ENCODE measurements at places on chromosomes 7 and 10.

DNA sequence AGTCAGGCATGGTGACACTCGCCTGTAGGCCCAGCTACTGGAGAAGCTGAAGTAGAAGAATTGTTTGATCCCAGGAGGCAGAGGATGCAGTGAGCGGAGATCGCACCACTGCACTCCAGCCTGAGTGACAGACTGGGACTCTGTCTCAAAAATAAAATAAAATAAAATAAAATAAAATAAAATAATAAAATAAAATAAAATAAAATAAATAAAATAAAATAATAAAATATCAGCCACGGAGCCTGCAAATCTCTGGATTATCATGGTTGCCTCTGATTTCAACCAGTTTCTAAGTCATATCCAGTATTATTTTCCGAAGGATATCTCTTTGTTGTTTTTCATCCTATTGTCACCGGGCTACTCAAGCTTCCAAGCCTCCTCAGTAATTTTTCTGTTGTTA lies 51.7 kb upstream of the FZD8 start:
- no peak for DNase-seq

GRCh38 chr10:30284865-30285594 lies 64.0 kb downstream of the MTPAP start:
- DNase-seq = no peak

- no peak for DNase-seq
Measured at GRCh38 chr10:34121781-34122622, 693.1 kb downstream of the PARD3 start.

DNA sequence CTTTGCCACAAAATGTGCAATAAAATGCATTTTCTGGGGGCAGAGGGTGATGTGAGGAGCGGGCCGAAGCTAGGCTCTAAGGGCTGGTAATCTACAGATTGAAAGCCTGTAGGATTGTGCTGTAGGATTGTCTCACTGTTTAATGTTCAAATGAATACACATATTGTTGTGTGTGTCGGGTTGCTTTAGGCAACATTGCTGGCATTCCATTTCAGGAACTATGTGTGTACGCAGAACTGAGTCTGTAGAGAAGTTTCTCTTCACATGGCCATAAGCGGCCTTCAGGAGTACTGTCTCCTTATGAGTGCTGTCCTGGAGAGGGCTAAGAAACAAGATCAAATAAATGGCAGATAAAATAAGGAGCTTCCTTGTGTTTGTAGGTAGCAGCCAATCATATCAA lies 540.2 kb downstream of the GATA3 start:
- DNase-seq = no peak

DNA sequence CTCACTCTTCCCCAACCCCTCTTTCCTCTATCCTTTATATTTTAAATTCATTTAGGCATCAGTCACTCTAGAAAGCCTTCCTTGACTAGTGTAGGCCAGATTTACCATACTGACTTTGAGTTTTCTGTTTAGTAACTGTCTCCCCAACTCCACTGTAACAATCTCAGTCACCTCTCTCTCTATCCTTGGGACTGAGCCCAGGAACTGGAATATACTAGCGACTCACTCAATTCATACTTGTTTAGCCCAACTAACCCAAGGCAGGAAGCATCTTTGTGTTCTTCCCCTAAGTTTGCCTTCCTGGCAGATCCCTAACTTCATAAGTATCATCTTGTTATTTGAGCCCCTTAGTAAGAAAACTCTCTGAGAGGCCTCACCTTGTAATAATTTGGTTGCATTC lies 19.1 kb downstream of the PLCE1 start:
- no peak for DNase-seq

DNA sequence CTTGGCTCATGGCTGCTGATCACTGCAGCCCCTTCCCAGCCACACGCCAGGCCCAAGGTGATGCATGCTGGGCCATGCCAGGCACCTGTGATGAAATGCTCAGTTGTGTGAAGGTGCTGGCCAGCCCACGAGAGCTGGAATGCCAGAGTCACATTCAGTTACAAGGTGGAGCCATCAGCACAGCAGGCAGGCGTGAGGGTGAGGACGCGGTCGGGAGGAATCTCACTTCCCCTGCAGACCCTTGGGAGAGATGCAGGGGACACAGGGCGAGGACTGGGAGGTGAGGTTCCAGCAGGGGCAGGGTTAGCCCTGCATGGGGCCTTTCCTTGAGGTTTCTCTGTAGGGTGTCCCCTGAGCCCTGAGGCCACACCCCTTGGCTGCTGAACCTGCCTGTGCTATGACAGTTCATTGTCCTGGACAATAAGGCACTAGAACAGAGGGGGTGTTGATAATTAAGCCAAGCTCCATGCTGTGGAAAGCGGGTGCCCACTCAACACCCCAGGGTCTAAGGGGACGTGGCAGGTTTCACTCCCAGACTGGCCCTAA lies 82.4 kb downstream of the ADARB2 start:
- DNase-seq = no peak

GRCh38 chr7:85068799-85069198 lies 118.1 kb downstream of the SEMA3D start:
- no peak for DNase-seq

DNA sequence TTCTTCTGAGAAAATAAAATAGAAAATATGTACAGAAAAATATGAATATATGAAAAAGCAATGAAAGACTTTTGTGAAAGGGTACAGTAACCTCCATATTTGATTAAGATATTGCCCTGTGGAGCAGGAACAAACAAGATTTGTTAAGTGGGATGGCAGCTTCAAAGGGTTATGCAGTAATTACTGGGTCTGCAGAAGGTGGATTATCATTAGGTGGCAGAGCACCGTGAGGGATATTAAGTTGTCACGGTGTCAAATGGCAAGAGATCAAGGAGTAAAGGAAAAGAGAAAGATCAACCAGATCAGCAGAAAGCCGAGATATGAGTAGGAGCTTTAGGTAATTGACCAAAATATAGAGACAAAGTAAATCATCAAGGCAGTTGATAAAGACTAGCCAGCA lies 44.1 kb downstream of the DGKB start:
- DNase-seq = no peak

DNA sequence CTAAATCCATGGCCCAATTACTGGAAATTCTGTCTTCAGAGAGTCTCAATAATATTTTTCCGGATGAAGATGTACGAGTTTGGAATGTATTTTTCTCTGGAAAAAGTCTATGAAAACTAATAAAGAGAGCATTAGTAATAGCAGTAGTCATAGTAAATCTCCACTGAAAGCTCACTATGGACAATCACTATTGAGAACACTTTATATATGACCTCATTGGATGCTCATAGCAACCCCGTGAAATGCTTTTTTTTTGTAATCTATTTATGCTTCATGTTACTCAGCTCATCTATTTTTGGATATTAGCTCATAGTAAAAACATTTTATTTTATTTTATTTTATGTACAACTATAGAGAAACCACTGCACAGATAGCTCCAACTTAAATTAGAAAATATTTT lies 94.3 kb upstream of the MYO3A start:
- DNase-seq = no peak

DNA sequence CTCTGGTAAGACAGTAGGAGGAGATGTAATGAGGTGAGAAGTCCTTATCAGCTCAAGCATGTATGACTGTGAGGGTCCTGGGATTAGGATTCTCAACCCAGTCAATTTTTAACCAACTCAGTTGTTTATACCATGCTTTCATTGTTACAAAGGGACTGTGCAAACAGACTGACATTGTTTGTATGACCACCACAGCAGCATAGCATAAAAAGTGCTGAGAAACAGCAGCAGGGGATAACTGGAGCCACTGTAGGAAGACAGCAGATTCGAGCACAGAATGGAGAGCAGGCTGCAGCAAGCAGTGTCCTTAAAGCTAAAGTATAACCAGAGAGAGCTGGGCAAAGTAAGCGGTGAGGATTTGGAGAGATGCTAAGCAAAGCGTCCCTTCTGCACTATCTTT lies 829.5 kb downstream of the REEP3 start:
- no peak for DNase-seq

DNA sequence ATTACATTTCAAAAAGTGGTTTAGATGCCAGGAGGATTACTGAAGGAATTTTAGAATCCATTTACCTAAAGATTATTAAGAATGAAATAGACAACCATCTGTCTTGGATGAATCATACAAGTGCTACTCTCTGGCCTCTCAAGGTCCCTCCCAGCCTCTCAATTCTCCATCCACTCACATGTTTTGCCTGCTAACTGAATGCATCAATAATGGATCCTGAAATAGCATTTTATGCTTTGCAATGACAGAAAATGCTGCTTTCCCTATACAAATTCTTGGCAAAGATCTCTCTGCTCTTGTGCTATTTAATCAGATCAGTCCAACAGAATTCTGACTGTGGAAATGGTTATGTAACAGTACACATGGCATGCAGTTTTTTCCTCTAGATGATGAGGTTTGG lies 68.1 kb downstream of the HBP1 start:
- DNase-seq = no peak

DNA sequence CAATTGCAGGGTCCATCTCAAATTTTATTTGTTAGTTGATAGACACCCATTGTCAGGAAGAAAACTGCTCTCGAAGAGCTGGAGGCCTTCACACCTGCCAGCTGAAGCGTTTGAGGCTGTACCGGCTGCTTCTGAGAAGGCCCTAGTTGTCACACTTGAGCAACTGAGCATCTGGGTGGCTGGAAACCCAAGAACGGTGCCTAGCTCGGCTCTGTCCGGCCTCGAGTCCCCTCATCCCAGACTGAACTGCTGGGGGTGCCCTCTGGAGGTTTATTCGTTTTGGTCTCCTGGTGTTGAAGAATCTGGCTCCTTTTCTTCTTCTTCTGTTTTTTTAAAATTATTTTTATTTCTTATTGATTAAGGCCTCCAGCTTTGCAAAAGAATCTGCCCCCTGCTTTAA lies 59.3 kb upstream of the EXOC6 start:
- DNase-seq = no peak

- DNase-seq = no peak
Measured at GRCh38 chr7:85890244-85890811, 703.5 kb upstream of the SEMA3D start.

- no peak for DNase-seq
Measured at GRCh38 chr7:114620208-114620607, 205.6 kb downstream of the FOXP2 start.

DNA sequence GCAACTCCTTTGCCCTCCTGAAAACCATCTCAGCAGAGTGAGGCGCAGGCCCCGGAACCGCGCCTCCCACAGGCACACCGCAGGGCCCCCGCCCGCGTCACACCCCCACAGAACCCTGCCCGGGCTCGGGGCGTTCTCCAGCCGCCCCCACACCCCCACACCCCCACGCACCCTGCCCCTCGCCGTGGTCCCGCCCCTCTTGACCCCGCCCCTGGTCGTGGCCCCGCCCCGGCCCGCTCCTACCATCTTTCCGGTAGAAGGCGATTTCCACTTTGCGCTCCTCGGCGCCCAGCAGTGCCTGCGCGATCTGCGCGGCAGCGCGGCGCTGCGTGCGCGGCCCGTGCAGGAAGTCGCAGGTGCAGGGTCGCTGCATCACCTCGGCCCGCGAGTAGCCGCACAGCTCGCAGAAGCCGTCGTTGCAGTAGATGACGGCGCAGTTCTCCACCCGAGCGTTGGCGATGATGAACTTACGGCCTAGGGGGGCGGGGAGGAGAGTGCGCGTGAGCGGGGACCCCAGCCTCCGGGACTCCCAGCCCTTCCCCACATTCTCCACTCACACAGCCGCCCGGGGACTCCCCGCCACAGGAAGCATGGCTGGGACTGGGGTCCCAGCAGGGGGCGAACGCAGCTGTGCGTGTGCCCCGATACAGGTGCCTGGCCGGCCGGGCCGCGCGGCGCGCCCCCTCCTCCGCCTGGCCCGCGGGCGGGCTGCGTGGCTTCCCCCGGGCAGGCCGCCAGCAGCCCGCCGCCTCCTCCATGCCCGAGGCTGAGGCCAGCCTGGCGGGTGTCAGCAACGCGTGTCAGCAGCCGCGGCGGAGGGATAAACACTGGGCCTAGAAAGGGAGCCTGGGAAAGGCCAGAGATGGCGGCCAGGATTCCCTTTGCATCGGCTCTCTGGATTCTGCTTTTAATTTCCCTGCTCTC lies 3.4 kb downstream of the KCNH2 start:
- DNase-seq = peak; percentile 82

DNA sequence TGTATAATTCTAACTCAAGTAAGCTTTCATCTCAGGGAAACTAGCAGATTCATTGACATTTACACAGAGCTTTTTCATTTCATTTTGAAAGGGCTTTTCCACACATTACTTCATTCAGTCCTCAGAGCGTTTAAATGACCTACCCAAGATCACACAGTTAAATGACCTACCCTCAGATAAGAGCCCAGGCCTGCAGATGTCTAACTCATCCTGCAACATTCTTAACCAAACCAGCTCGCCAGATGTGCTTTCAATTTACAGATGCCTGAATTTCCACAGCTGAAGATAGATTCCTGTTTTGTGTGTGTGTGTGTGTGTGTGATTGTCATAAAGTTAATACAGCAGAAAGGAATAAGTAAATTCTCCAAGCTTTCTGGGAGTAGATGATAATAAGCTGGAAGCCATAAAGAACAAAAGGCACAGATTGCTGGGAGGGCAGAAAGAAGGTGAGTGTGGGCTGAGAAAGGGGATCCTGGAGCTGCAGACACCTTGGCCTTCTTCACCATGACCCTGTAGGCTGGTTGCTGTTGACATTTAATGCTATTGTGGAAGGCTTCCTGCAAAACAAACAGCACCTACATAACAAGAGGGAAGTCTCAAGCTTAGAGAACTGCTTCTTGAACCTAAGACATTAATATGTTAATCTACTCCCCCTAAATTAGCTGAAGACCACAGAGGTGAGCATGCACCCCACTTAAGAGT lies 489.7 kb upstream of the CELF2 start:
- no peak for DNase-seq

DNA sequence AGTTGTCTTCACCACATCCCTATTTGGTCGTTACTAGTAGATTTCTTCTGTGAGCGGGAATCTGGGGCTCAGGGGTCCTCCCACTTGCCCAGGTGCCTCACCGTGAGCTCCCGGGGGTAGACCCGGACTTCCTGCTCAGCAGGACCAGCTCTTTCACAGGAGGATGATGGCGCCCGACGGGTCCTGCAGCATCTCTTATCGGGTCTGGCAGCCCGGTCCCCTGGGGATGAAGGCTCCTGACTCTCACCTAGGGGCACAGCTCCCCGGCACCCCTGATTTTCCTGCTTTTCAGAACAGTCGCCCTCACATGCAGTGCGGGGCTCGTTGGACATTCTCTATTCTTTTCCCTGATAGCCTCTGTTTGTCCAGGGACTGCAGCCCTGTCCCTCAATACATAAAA lies 33.0 kb upstream of the SHH start:
- no peak for DNase-seq

DNA sequence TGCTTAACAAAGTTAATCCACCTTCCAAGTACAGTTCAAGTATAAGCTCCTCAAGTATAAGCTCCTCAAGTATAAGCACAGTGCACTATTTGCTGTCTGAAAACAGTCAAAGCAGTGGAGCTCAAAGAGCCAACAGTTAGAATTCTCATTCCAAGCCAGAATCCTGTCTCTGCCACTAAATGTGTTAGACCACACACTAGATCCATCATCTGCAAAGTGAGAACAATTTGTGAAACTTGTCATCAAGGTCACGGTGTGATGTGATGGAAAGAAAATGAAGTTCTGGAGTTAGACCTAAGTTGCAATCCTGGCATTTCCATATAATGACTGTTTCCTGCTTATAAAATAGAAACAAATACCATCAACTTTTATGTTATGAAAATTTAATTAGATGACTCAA lies 602.5 kb downstream of the TNS3 start:
- DNase-seq = no peak
